ENCODE measurements at places on chromosomes 1 and 21. TPM values are rescaled to one million over a fixed set of nuclear protein-coding genes. Genes with fewer than 3 reads are reported as not detected.
A peak's percentile ranks its signal among the peaks of the same experiment; 100 is the strongest.

TSPAN1 gene
- 2.3 TPM for total RNA-seq

DNA sequence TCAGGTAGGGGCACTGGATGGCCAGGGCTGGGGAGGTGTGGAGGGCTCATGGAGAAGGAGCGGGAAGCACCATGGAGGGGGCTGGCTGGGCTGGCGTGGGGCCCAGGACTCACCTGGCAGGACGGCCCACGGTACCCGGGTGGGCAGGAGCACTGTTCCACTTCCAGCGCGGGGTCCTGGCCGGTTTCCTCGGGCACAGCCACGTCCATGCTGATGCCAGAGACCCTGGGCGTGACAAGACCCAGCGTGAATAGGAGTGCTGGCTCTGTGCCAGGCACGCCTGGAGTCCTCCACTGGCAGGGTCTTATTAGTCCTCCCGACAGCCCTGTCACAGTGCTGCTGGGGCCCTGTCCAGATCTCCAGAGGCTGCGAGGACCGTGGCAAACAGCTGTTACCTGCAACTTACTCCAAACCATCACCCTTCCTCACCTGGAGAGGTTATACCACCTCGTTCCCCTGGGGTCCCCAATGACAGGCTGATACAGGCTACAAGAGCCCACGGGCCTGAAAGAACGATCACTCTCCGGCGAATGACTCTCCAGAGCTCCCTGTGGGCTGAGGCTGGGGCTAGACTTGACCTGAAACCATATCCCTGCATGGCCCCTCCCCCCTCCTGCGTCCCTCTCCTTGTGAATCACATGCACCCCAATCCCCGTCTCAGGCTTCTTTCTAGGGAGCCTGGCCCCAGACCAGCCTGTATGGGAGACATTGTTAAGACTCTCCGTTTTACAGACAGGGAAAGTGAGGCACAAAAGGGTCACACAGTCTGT lies 62.1 kb downstream of the HSPG2 start:
- no peak for DNase-seq

GRCh38 chr1:201226178-201226514 lies 35.5 kb downstream of the IGFN1 start:
- DNase-seq = no peak

DNA sequence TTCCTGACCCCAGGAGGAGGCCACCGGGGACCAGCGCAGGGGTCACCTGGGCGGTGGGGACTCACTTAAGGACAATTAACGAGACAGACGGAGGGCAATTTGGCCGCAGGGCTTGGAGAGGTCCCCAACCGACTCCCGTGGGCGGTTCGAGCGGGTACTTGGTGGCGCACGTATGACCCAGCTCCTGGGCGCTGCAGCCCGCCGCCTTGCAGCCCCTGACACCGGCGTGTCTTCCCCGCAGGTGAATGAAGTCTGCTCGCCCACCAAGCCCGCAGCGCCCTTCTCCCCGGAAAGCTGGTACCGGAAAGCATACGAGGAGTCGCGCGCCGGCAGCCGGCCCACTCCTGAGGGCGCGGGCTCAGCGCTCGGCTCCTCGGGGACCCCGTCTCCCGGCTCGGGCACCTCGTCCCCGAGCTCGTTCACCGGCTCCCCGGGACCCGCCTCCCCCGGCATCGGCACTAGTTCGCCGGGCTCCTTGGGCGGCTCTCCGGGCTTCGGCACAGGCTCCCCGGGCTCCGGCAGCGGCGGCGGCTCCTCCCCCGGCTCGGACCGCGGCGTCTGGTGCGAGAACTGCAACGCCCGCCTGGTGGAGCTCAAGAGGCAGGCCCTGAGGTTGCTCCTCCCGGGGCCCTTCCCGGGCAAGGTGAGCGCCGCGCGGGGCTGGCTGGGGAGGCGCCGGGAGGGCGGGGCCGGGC lies 1.4 kb downstream of the KIF26B start:
- peak; percentile 69 for DNase-seq

DNA sequence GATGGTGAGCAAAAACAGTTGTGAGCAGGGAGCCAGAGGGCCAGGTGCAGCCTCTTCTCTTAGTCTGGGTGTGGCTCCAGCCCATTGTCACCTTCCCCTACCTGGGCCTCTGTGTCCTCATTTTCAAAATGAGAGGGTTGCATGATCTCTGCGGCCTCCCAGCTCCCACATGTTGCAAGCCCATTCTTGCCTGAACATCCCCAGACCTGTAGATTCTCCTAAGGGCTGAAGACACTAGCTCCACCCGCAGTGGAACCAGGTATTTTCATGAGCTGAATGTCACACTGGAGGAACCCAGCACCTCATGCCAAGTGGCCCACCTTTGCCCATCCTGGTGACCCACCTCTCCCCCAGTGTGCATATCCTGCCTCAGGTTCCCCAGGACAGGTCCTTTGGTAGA lies 12.3 kb downstream of the IKBKE start:
- no peak for DNase-seq

DNA sequence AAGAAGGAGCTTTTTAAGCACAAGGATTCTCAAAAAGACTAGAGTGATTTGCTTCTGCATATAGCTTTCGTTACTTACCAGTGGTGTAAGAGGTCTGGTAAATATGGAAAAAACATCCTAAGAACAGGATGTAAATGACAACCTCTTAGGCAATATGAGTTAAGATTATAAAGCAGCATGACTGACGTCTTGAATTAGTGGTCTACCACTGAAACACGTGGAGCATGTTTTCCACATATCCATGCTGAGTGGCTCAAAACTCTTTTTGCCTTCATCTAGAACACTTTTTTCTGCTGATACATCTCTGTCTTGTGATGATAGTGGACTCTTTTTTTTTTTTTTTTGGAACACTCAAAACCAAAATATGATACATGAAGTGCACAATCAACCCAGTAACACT lies 44.6 kb downstream of the RCAN1 start:
- DNase-seq = no peak

DNA sequence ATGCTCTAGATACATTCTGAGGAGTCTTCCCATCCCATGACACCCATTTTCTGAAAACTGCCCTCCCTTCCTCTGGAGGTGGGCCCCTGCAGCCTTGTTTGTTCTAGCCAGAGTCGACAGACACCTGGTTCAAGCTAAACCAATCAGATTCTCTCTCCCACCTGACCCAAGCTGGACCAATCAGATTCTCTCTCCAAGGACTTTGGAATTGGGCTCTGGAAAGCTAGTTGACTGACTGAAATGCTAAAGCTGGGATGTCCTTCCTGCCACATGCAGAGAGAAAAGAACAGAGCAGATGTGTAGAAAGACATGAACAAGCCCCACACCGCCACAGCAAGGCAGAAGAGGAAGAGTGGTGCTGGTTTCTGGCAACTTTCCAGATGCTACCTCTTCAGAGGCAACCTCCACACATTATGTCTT lies 24.6 kb downstream of the ASAP3 start:
- no peak for DNase-seq

- no peak for DNase-seq
These were observed 249.2 kb downstream of the SLC45A1 start for GRCh38 chr1:8567146-8567545.

- DNase-seq = peak; percentile 89
These were observed 78.9 kb downstream of the CLEC20A start for GRCh38 chr1:178417858-178418257.

DNA sequence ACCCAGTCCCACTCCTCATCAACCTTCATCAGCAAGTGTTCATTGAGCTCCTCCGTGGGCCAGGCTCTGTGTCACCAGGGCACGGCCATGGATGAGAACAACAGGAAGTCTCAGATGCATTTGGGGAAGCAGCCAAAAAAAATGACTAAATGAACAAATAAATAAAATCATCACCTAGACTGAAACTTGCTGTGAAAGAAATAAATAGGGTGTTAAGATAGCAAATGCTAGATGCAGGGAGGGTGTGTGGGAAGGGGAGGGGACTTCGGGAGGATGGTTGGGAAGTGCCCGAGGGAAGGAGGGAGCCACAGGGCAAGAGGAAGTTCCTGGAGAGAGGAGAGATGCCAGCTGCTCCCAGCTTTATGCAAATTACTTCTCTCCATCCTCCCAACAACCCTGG lies 696.7 kb downstream of the PTPRU start:
- DNase-seq = peak; percentile 46

GRCh38 chr21:35249636-35250035 lies 200.5 kb upstream of the RUNX1 start:
- DNase-seq = no peak

- no peak for DNase-seq
These were observed 218.5 kb downstream of the PBX1 start for GRCh38 chr1:164777518-164777917.

Data from A172 (cell line).